Kidney glomerular epithelial cell (primary cell): ENCODE measurements at places on chromosomes 3 and 15.
A peak's percentile ranks its signal among the peaks of the same experiment; 100 is the strongest.

- DNase-seq: no peak
These were observed 53.0 kb downstream of the PDIA5 start for GRCh38 chr3:123119802-123120201.

DNA sequence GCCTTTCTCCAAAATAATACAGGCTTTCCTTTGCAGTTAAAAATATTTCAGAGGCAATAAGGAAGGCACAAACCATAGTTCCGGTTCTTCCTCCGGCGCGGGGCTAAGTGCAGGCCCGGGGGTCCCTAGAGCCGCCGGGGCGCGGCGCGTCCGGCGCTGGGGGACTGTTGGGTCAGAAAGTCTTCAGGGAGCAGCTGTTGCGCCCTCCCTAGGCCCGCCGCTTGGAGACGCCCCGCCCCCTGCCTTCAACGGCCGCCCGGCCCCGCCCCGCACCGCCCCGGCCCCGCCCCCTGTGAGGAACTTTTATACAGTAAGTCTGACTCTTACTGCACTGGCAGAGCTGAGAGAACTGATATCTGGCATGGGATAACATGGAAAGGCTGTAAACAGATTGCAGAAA, 283.1 kb upstream of the ARL6 start:
- no peak for DNase-seq

- no peak for DNase-seq
These were observed 1.6 kb upstream of the SIN3A start for GRCh38 chr15:75452865-75453702.

GRCh38 chr3:134300520-134300919, 49.9 kb upstream of the RYK start:
- no peak for DNase-seq

GRCh38 chr3:189096092-189096491, 75.7 kb upstream of the TPRG1 start:
- no peak for DNase-seq

DNA sequence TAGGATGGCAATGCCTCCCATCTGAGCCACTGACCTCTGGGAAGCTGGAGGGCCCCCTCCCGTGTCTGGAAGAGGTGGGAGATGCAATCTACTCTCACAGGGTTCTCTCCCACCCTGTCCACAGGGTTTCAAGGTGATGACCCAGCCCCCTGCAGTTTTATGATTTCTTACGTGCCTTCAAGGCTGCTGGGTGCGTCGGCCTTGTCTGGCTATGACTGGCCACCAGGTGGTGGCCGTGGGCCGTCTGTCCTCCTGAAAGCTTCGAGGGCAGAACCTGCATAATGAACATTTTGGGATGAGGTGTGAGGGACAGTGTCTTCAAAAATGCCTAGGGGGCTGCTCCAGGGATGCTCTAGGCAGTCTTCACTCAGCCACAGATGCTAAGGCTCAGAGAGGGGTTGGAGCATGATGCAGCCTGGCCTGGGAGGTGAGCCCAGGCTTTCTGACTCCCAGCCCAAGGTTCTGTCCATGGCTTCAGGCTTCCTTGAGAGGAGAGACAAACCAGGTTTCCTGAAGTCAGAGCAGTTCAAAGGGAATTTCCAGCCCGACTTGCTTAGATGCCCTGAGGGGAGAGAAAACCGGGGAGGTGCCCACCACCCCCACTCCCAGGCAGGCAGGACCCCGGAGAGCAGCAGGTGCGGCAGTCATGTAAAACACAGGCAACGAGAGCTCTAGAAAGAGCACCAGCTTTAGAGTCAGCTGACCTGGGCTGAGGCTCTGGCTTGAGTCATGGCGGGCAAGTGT, 18.7 kb downstream of the ISG20 start:
- no peak for DNase-seq

DNA sequence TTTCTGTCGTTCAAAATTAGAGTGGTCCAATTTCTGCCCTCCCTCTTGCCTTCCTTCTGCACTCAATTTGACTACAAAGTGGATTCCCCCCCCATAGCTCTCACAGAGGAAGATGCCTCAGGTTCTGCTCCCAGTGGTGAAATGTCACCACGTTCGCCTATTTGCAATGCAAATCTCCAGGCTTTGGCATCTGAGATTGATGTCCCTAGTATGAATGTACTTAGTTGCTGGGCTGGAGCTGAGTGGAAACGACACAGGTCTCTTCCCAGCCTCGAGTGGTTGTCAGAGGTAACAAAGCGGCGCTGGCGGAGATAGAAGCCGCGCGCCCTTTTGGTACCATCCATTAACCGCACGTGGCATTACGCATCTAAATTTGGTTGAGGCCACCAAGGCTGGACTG, 860.1 kb downstream of the MCTP2 start:
- DNase-seq: no peak

GRCh38 chr15:34598799-34599585, 15.5 kb upstream of the GOLGA8B start:
- no peak for DNase-seq

DNA sequence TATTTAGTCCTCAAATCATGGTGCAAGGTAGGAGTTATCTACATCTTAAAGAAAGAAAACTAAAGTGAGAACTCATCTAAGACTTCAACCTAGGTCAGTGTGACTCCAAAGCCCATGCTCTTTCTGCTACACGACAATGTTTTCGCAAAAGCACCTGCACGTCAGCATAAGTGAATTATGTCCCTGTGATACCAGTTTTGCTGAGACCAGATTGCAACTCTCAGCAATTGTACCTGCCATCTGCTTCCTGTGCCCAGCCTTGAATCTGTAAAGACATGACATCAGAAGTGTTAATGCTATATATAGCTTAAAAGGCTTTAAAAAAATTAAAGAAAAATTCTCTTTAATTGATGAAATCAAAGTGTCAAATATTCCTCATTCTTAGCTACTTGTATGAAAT, 43.4 kb downstream of the RETNLB start:
- DNase-seq: no peak

GRCh38 chr3:12750658-12751071, 8.4 kb downstream of the TMEM40 start:
- DNase-seq: no peak

DNA sequence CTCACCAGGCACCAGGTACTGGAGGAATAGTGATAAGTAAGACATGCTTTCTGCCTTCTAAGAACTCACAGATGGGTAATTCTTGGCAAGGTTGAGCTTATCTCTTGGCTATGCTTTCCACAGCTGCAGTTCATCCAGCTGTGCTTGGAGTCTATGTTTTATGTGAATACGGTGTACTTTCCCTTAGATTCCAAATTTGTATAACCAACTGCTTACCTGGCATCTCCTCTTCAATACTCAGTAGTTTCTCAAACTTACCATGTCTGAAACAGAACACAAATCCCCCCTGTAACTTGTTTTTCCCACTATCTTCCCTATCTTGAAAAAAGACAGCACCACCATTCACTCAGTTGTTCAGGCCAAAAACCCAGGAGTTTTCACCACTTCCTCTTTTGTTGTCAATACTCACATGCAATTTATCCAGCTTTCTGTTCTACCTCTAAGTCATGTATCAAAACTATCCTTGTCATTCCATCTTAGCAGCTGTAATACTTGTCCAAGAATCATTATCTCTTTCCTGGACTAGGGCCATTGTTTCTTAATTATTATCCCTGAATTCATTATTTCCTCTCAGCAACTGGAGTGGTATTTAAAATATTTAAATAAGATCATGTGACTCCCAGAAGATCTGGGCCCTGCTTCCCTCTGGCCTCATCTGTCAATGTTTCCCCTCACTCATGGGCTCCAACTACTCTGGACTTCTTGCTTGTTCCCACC, 32.6 kb downstream of the COL6A5 start:
- no peak for DNase-seq

GRCh38 chr15:85619992-85620689, 174.6 kb downstream of the KLHL25 start:
- DNase-seq: no peak

DNA sequence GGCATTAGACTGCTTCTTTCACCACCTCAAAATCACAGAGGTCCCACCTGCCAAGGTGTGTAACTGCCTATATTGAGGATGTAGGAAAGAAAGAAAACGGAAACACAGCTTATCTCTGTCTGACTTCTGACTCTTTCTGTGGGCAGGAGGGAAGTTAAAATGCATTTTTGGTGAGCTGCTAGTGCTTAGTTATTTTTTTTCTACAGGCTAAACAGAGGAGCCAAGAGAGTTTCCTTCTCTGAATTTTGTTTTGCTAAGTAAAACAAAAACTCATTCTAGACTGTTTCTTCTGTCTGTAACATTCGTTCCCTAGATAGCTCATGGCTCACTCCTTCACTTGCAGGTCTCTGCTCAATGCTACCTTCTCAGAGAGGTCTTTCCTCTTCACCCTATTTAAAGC, 18.8 kb upstream of the AMOTL2 start:
- DNase-seq: no peak

- no peak for DNase-seq
These were observed 379.7 kb downstream of the NAALADL2 start for GRCh38 chr3:175238801-175239200.

DNA sequence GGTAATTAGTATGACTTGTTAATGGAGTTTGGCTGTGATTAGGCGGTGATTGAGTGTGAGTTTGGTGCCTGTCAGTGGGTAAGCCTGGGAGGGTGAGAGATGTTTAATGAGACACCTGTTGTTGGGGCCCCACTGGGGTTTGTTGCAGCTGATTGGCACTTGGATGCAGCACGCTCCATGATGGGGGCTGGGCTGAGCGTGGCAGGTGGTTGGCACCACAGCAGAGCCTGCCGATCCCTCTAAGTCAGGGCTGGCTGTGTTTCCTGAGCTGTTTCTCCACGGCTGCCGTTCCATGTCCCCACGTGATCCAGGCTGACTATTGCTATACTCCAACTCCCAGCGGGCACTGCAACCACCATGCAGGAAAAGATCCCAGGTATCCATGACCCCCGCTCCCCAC, 93.5 kb upstream of the ARRDC4 start:
- no peak for DNase-seq

GRCh38 chr15:43186003-43186353, 775 bp downstream of the CCNDBP1 start:
- peak; percentile 26 for DNase-seq
